Renal pelvis (tissue), 12 donors: ENCODE measurements at places on chromosomes 11 and 22. TPM values are rescaled to one million over a fixed set of nuclear protein-coding genes. Genes with fewer than 3 reads are reported as not detected.

DNA sequence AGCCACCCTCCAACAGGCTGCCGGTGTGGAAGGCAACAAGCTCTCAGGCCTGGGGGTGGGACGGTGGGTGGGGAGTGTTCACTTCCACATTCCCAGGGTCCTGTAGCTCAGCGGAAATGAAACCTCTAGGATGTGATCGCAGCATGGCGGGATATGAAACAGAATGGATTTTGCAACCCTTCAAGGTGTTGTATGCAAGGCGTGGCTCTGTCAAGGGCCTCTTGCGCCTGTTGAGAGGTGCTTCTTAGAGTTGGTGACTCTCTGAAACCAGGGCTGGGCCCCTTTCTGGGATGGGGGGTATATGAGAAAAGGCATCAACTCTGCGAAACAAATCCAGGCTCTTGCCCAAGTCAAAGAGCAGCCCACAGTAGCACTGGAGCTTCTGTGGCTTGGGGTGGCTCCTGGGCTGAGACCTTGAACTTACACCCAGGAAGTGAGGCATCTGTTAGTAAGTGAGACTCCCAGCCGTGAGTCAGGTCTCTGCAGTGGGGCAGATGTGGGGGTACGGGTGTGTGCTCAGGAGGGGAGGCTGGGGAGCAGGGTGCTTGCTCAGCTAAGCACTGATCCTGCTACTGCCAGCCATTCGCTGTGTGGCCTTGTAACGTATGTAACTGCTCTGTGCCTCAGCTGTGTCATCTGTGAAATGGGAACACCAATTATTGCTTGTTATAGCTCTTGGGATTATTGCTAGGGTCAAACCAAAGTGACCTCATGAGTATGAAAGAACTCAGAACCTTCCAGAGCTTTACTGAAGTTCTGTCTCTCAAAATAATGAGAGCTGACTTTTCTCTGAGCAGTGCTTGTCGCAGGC lies 28.3 kb downstream of the NECTIN1 start:
- DNase-seq: no peak

- no peak for DNase-seq
Measured at GRCh38 chr11:113147249-113147648, 167.1 kb upstream of the TTC12 start.

DNA sequence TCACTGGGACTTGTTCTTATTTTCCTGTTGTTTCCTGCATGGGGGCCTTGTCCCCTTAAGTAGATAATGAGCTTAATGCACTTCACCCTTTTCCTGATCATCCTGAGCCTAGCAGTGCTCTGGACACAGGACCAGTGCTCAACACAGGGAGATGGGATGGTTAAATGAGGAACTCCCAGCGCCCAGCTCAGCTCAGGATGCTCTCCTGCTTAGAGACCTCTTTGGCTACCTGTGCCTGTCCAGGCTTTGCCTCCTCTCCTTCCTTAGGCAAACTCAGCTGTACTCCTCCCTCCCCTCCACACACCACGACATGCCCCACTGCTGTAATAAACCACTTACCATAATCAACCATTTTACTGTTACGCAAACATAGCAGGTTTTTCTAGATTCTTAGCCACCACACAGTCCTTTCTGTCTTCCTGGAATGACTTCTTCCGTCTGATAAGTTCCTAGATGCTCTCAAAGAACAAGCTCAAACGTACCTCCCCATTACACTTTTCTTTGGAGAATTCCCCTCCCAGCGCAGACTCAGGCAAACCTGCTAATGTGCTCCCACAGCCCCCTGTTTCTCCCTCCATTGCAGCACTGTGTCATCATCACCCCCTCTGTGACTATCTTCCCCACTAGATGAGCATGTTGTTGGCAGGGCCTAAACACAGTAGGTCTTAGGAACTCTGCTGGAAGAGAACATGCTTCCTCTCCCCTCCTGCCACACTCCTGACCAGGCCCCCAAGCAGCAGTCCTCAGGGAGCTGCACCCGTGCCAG lies 113.6 kb downstream of the MICAL2 start:
- no peak for DNase-seq

Gene CRYBB3
- 0.31 TPM for polyA plus RNA-seq

Gene SLC22A6
- polyA plus RNA-seq: 25.1 TPM

Gene KRTAP5-8
- 1.3 TPM for polyA plus RNA-seq

Gene CDCA5
- 22.6 TPM for polyA plus RNA-seq

Gene OR52E4
- polyA plus RNA-seq: not detected
